SK-N-MC (cell line): ENCODE measurements at places on chromosomes 5 and 9.

DNA sequence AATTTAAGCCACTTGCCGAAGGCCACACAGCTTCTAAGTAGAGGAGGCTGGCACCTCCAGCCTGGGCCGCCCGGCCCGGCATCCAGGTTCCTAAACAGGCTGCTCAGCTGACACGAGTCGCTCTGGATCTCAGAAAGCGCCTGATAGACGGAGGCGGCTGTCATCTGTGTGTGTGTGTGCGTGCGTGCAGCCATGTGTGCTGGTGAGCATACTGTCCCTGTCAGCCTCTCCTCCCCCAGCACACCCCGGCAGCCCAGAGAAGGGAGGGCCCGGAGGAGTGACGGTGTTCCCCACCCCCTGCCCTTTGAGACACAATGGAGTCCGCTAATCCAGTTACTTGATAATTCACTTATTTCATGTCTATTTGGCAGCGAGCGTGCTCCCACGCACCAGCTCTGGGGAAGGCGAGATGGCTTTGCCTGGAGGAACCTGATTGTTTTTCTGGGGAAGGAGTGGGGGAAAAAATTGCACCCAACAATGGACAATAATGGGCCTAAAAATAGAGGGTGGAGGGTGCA lies 20.0 kb downstream of the NTNG2 start:
- DNase-seq = no peak

DNA sequence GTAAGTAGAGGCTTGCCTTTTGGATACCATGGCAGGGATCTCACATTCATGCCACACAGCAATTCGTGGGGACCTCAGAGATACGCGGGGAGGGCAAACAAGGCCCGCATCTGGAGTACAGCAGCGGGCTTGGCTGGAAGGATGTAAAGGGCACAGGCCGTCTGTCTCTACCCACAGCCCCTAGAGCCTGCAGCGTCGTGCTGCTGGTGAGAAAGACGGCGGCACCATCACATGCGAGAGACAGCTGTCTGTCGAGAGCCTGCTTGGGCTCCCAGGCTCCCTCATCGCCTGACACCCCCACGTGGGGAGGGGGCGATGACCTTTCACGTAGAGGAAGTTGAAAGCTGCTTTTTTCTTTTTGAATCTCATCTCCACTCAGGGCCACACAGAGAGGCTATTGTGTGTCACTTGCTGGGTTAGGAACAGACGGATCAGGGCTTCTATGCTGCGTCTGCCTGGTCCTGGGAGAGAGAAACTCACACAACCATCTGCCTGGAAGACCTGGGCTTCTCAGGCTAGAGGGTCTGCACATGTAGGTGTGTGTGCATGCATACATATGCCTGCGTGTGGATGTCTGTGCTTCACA lies 134.6 kb upstream of the PPP1R26 start:
- DNase-seq = no peak

- no peak for DNase-seq
Observed at GRCh38 chr9:128972956-128973355, 25.5 kb downstream of the NUP188 start.

GRCh38 chr5:424301-425110 lies 18.5 kb upstream of the EXOC3 start:
- DNase-seq = no peak

DNA sequence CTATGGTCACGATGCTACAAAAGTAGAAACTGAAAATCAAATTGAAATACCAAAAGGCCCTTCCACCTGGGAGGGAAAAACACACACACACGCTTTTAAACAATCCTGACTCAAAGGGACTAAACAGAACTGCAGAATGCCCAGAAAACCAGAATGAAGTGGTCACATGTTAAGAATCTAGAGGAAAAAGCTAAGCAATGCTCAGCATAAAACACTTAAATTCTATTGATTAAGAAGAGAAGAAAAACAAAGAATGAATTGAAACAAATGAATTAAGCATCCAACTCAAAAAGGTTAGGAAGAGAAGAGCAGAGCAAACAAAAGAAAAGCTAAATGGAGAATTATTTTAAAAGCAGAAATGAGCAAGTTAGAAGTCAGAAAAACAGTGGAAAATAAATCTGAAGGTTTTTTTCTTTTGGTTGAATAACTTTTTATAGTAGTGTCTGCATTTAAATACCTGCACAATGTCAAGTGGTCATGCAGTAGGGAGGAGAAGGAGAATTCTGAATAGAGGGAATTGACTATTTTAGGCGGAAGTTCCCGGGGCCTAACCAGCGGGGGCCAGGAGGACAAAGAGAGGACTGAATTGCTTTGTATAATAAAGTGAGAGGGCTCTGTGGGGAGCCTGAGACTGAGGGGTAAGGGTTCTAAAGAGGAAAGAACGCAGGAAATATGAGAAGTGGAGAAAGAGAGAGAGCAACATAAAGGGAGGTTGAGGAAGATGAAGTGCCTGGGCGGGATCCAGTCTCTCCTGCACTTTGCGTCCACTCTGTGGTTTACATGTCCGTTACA lies 146.8 kb downstream of the ATPSCKMT start:
- DNase-seq = no peak

DNA sequence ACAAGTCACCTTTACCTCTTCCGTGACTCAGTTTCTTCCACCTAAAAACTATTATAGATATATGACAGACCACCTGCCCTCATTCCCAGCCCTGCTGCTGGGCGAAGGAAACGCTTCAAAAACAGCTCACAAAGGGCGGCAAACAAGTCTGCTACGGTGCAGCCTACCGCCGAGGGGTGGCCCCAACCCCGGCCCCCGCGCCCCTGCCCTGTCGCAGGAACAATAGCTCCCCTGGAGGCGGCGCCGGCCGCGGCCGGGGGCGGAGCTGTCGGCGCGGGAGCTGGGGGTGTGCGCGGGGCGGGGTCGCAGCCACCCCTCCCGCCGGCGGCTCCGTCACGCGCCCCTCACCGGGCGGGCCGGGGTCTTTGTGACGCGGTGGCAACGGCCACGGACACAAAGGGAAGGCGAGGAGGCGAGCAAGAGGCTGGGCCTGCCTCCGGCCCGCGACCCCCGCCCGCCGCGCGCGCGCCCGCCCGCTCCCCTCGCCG lies at the start of gene TMEFF1:
Gene TMEFF1, plus strand, starts transcription at position 362 of the 488 bp plus-strand sequence. CDS start 396 bp downstream, outside the sequence.
- no peak for DNase-seq

- DNase-seq = no peak
Observed at GRCh38 chr5:168260353-168261226, 30.9 kb upstream of the WWC1 start.

- no peak for DNase-seq
Observed at GRCh38 chr9:105114964-105115728, 129.3 kb upstream of the SLC44A1 start.

DNA sequence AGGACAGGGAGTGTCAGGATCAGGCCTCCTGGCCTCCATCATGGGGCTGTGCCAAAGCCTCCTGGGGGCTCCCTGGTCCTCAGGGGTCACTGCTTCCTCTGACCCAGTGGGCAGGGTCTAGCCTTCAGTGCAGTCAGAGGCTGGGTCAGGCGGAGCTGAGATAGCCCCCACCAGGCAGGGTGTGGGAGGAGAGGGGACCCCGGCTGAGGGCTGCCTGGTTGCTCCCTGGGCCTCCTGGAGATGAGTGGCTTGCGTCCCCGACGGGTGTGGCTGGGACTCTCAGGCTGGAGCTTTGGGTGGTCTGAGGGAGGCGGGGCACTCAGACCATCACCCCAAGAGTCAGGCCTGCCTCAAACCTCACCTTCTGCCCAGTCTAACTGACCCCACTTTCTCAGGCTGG lies 21.7 kb downstream of the FAM163B start:
- no peak for DNase-seq

DNA sequence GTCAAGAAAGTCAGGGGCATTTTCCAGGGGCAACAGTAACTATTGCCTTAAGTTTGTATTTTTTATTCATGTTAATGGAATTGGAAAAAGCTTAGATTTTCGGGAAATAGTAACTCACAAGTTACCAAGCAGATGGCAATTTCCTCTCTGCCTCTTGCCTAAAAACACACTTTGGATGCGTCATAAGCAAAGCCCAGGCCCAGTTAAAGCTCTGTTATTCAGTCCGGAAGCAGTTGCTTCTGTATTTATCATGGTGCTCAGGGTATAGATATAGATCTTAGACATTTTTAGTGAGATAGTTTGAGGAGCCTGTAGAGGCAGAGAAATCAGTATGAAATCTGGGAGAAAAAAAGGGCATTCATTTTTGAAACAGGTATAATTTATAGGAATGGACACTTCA lies 260.3 kb upstream of the TNC start:
- DNase-seq = no peak

DNA sequence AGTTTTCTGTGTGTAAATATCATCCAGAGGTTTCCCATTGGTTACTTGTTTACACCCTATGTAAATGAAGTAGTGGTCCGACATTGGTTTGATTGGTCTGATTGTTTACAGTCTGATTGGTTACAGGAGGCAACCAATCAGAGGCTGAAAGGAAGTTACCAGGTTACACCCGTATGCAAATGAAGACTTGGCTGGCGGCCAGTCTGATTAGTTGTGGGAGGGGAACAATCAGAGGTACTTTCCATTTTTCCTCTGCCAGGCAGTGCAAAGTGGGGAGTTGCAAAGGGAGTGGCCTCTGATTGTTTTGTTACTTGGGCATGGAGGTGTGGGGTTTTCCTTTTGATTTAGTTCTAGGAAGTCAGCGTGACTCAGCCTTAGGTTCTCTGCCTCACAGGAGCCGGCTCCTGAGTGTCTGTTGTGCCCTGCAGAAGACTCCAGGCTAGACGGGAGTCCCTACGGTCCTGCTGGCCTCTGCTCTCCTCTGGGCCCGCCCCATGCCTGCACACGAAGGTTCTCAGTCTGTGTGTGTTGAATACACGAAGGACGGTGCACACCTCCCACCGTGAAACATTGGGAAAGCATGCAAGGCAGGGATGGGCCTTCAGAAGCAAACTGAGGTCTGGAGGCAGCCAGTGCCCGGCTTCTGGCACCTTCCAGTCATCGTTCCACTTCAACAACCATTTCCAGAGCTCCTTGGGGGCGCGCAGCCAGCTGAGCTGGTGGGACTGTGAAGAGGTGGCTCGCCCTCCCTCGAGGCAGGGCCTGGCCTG lies 42.9 kb downstream of the OLFM1 start:
- peak; percentile 20 for DNase-seq

DNA sequence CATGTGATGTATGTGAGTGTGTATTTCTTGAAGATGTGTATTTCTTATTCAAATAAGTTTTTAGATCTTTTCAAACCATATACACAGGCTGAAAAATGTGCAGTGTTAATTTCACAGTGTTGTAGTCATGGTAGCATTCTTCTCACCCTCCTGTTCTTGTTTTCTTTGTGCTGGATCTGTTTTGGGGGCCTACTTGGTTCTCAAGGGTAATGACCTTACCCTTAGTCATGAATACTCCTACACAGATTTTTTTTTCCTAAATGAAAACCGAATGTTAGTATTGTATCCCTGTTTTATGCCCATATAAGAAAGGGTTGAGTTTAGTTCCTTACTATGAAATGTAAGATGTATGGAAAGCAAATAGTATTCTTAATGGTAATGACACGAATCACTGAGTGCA lies 88.0 kb downstream of the SLC44A1 start:
- no peak for DNase-seq

- no peak for DNase-seq
Observed at GRCh38 chr5:88713818-88714217, 169.2 kb downstream of the MEF2C start.

- no peak for DNase-seq
Observed at GRCh38 chr5:131685516-131686171, 50.6 kb upstream of the RAPGEF6 start.

GRCh38 chr5:78797936-78798672 lies 149.5 kb upstream of the LHFPL2 start:
- DNase-seq = no peak

DNA sequence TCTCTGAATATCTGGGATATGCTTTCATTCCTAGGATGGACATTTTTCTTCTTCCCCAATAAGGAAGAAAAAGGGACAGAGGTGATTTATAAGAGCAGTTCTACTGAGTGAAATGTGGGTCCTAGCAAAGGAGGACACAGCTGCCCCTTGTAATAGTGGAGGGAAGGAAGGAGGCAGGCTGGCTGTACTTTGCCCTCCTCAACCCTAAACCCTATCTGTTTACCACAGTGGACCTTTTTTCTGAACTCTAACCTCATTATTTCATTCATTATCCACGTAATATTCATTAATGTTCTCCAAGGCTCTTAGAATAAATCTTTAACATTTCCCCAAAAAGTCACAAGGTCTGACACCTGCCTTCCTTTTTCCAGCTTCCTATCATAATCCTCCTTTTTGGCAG lies 37.8 kb downstream of the GHR start:
- DNase-seq = no peak

DNA sequence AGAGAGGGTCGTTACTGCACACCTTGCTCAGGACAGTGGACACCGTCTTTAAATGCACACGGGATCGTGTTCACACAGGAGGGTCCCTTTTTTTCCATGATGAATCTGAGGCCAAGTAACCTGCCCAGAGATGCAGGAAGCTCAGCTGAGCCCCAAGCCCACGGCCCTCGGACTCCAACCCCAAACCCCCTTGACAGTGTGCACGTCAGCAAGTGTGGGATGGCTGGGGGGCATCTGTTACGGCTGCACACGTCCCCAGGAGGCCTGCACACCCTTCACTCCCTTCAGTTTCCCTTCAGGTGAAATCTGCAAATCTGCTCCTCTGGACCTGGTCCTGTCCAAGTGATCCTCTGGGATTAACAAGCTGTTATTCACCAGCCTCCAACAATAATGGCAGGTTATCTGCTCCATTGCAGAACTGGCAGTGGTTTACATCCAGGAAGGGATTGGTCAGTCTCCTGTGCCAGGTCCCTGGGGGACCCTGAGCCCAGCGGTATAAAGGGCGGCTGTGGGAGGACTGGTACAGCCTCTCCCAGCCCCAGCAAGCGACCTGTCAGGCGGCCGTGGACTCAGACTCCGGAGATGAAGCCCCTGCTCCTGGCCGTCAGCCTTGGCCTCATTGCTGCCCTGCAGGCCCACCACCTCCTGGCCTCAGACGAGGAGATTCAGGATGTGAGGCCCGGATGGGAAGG lies at the start of gene LCN1:
Gene LCN1, plus strand, starts transcription at position 525 of the 692 bp plus-strand sequence. Its CDS starts 58 bp downstream, at position 583.
- no peak for DNase-seq

GRCh38 chr9:98917746-98918487 lies 25.8 kb upstream of the COL15A1 start:
- DNase-seq = no peak

DNA sequence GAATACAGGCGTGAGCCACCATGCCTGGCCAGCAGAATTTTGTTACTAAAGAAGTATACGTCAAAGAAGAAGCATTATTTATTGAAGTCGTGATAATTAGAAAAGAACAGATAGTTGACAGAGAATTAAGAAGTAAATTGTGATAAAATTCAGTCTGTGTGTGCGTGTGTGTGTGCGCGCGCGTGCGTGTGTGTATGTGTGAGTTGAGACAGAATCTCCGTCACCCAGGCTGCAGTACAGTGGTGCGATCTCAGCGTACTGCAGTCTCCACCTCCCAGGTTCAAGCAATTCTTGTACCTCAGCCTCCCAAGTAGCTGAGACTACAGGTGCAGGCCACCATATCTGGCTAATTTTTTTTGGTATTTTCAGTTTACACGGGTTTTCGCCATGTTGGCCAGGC lies 77.8 kb downstream of the ERBIN start:
- no peak for DNase-seq

DNA sequence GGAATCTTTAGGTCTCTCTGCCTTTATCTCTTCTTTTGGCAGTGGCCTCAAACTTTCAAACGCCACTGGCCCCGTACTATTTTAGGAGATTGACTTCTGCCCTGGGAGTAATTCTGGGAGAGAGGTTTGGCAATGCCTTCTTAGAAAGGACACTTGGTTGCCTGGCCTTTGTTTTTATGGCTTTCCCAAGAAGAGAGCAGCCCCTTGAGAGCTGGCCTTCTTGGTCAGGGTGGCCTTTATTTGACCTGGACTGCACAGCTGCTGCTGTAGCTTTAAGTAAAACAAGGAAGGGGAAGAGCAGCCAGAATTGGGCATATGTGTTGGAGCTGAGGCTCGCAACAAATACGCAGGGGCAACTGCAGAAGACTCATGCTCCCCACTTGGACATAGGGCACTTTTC lies 60.8 kb downstream of the PTPN3 start:
- no peak for DNase-seq

- no peak for DNase-seq
Observed at GRCh38 chr9:135724186-135724787, 22.3 kb downstream of the KCNT1 start.
